ENCODE measurements at places on chromosomes 5 and 9. TPM values are rescaled to one million over a fixed set of nuclear protein-coding genes. Genes with fewer than 3 reads are reported as not detected.

DNA sequence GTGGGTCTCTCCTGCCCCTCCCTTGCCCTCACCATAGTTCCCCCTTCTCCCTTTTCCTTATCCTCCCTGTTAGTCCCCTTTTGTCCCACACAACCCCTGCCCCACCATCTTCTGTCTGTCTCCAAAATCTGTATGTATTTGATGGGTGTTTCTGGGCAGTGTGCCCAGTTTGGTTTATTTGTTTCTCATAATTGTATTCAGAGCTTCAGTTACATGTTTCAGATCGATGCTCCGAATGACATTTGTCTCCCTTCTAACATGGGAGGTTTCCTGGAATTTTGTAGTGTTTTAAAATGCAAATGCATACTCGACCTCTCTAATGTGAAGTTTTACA lies 22.2 kb downstream of the FBXL7 start:
- no peak for DNase-seq
- no peaks in the 10 kb centered on the region for H3K36me3 ChIP-seq
- no peaks in the 10 kb centered on the region for H3K27me3 ChIP-seq
- H3K4me3 ChIP-seq: no peak overlapping the region
- H3K27ac ChIP-seq: no peak overlapping the region

DNA sequence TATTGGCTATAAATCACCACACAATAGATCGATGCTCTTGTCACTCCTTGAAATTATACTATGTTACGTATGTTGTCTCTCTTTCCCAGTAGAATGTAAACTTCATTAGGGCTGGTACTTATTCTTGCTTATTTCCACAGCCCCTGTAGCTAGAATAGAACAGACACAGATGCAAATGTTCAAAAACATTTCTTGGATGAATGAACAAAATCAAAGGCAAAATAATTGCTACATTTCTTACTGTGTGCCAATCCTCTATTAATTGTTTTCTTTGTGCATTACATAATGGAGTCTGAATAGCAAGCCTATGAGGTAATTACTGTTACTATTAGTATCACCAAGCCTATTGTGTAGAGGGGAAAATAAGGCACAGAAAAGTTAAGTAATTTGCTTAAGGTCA lies 725 bp upstream of the OR13C2 start:
- H3K36me3 ChIP-seq: no peaks in the 10 kb centered on the region
- no peaks in the 10 kb centered on the region for H3K4me1 ChIP-seq
- no peak overlapping the region for H3K27ac ChIP-seq
- H3K27me3 ChIP-seq: no peaks in the 10 kb centered on the region

- H3K4me3 ChIP-seq: no peak overlapping the region
- no peaks in the 10 kb centered on the region for H3K27me3 ChIP-seq
- H3K36me3 ChIP-seq: no peaks in the 10 kb centered on the region
- H3K4me1 ChIP-seq: no peaks in the 10 kb centered on the region
Observed at GRCh38 chr5:175195698-175196656, 248.0 kb downstream of the DRD1 start.

GRCh38 chr9:75664597-75664996 lies 225.9 kb upstream of the PCSK5 start:
- no peaks in the 10 kb centered on the region for H3K4me1 ChIP-seq
- H3K27ac ChIP-seq: no peak overlapping the region
- H3K36me3 ChIP-seq: no peaks in the 10 kb centered on the region
- H3K27me3 ChIP-seq: no peaks in the 10 kb centered on the region

DNA sequence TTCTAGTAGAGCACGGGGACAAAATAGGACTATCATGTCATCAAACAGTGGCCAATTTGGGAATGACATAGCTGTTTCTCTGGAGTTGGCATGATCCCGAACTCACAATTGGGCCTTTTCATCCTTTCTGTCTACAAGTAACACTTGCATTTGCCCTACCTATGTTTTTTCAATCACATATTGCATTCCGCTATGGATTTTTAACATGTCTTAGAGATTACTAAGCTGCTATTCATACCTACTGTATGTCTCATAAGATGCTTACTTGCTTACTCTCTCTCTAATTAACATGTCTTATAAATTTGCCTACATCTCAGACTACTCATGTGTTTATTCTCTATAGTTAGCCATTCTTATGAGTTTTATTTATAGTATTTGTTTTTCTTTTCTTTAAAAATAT lies 341.2 kb upstream of the CTNND2 start:
- H3K36me3 ChIP-seq: no peaks in the 10 kb centered on the region
- H3K27me3 ChIP-seq: no peaks in the 10 kb centered on the region
- H3K4me3 ChIP-seq: no peak overlapping the region
- H3K27ac ChIP-seq: no peak overlapping the region

DNA sequence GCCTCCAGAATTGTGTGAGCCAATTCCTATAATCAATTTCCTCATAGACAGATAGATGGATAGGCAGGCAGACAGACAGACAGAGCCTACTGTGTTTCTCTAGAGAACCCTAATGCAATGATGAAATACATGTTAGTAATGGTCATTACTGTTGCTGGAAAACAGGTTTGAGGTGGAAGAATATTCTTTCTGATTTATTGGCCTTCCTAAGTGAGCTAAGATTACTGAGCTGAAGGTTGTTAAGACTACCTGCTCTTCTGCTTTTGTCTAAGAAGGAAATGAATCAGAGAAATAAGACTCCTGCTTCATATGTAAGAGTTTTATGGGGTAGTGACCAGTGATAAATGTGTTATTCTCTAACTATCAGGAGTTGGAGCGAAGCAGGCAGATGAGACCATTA lies 219.9 kb downstream of the ELAVL2 start:
- no peak overlapping the region for H3K4me3 ChIP-seq
- no peaks in the 10 kb centered on the region for H3K27me3 ChIP-seq
- H3K4me1 ChIP-seq: no peaks in the 10 kb centered on the region
- no peak overlapping the region for H3K27ac ChIP-seq
- no peaks in the 10 kb centered on the region for H3K36me3 ChIP-seq

- peak overlapping the region; percentile 72 for H3K4me3 ChIP-seq
- no peaks in the 10 kb centered on the region for H3K27me3 ChIP-seq
- H3K27ac ChIP-seq: no peak overlapping the region
- DNase-seq: no peak
- no peaks in the 10 kb centered on the region for H3K36me3 ChIP-seq
Observed at GRCh38 chr9:36191290-36191645, 547 bp downstream of the CLTA start.

DNA sequence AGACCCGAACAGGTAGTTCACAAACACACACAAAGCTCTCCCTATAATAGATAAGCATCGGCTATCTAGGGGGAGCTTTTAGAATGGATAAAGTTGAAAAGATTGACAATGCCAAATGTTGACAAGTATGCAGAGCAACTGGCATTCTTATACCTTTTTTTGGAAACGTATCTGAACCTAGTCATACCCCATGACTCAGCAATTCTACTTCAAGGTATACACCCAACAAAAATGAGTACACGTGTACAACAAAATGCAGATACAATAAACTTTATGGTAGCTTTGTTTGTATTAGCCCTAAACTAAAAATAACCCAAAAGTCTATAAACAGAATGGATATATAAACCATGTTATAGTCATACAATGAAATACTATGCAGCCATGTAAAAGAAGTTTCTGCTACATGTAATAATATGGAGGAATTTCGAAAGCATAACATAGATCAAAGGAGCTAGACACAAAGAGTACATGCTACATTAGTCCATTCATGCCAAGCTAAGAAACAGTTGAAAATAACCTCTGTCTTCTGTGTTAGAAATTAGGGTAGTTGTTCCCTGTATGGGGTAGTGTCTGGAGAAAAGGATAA lies 718.5 kb upstream of the ZNF608 start:
- H3K36me3 ChIP-seq: no peaks in the 10 kb centered on the region
- H3K27ac ChIP-seq: no peak overlapping the region
- H3K27me3 ChIP-seq: peaks cover 1% of the 10 kb centered on the region
- H3K4me3 ChIP-seq: no peak overlapping the region
- no peaks in the 10 kb centered on the region for H3K4me1 ChIP-seq
- no peak for DNase-seq

- H3K27ac ChIP-seq: no peak overlapping the region
- H3K4me1 ChIP-seq: peaks cover 3% of the 10 kb centered on the region
- H3K4me3 ChIP-seq: no peak overlapping the region
- no peaks in the 10 kb centered on the region for H3K36me3 ChIP-seq
- no peak for DNase-seq
Observed at GRCh38 chr9:125807079-125807478, 59.9 kb downstream of the PBX3 start.

- DNase-seq: no peak
- no peaks in the 10 kb centered on the region for H3K36me3 ChIP-seq
- H3K4me3 ChIP-seq: peak overlapping the region; percentile 95
- H3K4me1 ChIP-seq: no peaks in the 10 kb centered on the region
- H3K27ac ChIP-seq: no peak overlapping the region
Observed at GRCh38 chr5:77209495-77210090, 887 bp upstream of the PDE8B start.

DNA sequence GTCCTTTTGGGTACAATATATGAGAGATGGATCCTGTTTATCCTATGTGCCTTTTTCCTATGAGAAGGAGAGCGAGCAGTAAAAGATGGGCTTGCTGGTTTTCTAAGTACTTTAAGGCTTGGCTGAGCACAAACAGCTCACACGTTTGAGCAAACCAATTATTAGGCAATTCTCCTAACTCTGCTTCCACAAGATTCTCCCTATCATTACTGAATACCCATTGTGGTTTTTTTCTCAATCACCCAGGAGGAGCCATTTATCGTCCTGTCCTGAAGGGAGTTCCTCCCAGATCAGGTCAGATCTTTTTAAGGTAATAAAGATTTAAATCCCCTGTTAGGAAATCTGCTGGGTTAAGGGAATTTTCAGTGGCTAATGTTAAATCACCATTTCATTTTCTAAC lies 19.4 kb upstream of the C1QTNF3 start:
- no peak overlapping the region for H3K4me3 ChIP-seq
- no peaks in the 10 kb centered on the region for H3K4me1 ChIP-seq
- peaks cover 3% of the 10 kb centered on the region for H3K36me3 ChIP-seq
- DNase-seq: no peak

DNA sequence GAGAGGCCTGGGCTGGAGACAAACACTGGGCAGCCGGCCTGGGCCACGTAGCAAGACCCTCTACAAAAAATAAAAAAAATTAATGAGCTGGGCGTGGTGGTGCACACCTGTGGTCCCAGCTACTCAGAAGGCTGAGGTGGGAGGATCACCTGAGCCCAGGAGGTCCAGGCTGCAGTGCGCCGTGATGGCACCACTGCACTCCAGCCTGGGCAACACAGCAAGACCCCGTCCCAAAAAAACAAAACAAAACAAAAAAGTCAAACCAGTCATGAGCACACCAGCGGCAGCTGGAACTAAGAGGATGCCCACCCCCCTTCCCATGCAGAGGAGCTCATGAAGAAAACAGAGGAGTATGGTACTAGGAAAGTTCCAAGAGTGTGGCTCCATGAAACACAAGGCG lies 2.2 kb upstream of the UBAC1 start:
- H3K4me3 ChIP-seq: no peak overlapping the region
- no peak for DNase-seq
- H3K27me3 ChIP-seq: no peaks in the 10 kb centered on the region
- H3K27ac ChIP-seq: no peak overlapping the region
- H3K36me3 ChIP-seq: no peaks in the 10 kb centered on the region

DNA sequence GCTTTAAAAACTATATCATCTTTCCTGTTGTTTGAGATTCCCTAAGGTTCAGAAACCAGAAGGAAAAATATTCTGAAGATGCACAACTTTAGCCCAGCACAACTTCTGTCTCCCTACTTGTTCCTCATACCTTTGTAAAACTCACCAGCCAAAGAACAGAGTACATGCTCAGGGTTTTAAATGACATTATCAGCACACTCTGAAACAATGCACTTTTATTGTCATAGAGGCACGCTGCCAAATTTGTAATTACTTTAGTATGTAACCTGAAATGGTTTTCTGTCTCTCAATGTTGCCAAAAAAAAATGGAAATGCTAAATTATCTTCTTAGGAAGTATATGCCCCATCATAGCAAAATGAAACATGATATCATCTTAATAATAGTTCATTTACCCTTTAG lies 383.6 kb upstream of the CDH6 start:
- H3K36me3 ChIP-seq: no peaks in the 10 kb centered on the region
- DNase-seq: no peak
- H3K27me3 ChIP-seq: no peaks in the 10 kb centered on the region
- H3K27ac ChIP-seq: no peak overlapping the region

- H3K4me3 ChIP-seq: no peak overlapping the region
- no peak overlapping the region for H3K27ac ChIP-seq
- no peaks in the 10 kb centered on the region for H3K36me3 ChIP-seq
- no peaks in the 10 kb centered on the region for H3K27me3 ChIP-seq
- no peak for DNase-seq
Observed at GRCh38 chr5:145105384-145105783, 729.8 kb downstream of the PRELID2 start.

DNA sequence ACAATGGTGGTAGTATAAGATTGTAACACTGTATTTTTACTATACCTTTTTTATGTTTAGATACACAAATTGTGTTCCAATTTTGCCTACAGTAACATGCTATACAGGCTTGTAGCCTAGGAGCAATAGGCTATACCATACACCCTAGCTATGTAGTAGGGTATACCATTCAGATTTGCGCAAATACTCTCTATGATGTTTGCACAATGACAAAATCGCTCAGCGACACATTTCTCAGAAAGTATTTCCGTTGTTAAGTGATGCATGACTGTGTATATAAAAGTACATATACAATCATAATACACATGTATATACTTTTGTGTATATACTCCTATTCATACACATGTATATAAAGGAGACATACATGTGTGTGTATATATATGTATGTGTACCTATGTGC lies 34.8 kb downstream of the ENC1 start:
- H3K4me1 ChIP-seq: no peaks in the 10 kb centered on the region
- no peak overlapping the region for H3K27ac ChIP-seq
- no peak overlapping the region for H3K4me3 ChIP-seq
- DNase-seq: no peak
- H3K36me3 ChIP-seq: no peaks in the 10 kb centered on the region

GRCh38 chr9:80175286-80176150 lies 603.8 kb downstream of the TLE4 start:
- DNase-seq: no peak
- H3K4me1 ChIP-seq: no peaks in the 10 kb centered on the region
- H3K4me3 ChIP-seq: no peak overlapping the region

DNA sequence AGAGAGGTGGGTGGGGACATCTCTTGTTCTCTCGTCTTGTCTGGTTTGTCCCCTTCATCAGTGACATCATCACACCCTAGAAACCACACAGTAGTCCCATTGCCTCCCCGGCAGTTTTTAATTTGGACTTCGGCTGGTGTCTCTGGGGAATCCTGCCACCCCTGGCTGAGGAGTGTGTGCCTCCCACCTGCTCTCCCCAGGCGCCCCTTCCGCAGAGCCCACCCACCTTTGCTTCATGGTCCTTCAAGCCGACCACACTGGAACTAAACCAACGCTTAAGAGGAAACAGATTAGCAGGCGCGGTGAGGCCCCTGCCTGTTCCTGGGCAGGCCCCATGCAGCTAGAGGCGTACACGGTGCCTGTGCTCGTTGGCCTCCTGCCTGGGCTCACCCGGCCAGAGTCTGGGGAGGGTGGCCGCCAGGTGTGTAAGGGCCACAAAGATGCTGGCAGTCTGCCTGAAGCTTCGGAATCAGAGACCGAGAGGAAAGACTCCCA lies 107.6 kb upstream of the SPRY4 start:
- H3K4me3 ChIP-seq: no peak overlapping the region
- no peaks in the 10 kb centered on the region for H3K36me3 ChIP-seq
- H3K27me3 ChIP-seq: no peaks in the 10 kb centered on the region
- H3K27ac ChIP-seq: no peak overlapping the region
- no peaks in the 10 kb centered on the region for H3K4me1 ChIP-seq
- DNase-seq: no peak

The IL5 gene
- total RNA-seq: not detected

The FOXD4L3 gene
- not detected for total RNA-seq

The UNC5A gene
- total RNA-seq: not detected

The FOXD4L4 gene
- 0.19 TPM for total RNA-seq
